ENCODE measurements at places on chromosomes 12 and 14.

DNA sequence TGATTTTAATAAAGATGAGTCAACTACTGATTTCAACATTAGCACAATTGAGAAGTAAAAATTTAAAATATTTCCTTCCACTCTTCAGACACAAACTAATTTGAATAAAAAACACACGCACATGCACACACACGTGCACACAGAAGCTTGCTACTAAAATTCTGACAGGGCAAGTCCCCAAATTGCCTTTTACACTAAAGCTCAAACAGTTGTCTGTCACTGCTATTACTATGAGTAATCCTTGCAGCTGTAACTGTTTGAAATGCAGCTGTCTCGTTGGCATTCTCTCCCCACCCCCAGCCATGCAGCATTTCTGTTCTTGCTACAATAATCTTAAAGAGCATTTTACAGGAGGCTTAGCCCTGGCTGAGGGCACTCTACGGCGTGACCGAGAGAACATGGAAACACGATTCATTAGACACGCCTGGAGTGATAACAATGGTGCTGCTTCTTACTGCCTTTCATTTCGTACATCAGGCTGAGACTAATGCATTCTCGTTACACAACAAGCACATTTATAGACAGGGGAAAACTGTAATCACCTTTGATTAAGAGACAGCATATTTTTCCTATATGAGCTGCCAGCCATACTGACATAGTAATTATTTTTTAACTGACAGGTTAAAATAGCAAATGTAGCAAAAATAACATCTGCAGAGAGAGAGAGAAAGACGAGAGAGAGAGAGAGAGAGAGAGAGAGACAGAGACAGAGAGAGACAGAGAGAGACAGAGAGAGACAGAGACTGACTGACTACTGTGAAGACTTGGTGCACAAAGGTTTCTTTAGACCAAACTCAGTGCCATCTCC lies 153.8 kb downstream of the MED13L start:
- DNase-seq, result no peak

DNA sequence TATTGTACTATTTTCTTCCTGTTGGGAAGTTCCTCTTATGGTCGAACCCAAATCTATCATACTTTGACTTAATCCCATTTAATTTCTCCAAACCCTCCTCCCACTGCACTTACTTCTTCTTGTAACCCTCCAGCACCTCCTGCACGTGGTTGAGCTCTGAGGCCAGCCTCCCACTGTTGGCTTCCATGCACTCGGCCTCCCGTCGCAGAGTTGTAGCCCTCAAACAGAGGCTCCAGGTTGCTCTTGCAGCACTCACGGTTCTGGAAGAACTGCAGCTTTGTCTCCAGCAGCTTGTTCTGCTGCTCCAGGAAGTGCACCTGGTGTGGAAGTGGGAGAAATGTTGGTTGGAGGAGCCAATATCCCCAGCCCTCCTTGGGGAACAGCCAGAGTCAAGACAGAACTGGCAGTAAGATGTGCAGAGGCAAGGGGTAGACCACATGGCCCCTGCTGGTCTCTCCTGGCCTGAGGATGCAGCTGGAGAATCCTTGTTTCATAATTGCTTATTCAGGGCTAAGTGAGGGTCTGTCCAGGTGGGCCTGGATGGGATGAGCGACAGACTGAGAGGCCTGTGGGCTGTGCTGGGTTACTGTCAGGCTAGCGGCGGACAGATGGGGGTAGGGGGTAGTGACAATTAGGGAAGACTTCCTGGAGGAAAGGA lies 18.4 kb upstream of the KRT86 start:
- DNase-seq, result no peak

- no peak for DNase-seq
Observed at GRCh38 chr12:105910030-105910429, 228.7 kb downstream of the NUAK1 start.

DNA sequence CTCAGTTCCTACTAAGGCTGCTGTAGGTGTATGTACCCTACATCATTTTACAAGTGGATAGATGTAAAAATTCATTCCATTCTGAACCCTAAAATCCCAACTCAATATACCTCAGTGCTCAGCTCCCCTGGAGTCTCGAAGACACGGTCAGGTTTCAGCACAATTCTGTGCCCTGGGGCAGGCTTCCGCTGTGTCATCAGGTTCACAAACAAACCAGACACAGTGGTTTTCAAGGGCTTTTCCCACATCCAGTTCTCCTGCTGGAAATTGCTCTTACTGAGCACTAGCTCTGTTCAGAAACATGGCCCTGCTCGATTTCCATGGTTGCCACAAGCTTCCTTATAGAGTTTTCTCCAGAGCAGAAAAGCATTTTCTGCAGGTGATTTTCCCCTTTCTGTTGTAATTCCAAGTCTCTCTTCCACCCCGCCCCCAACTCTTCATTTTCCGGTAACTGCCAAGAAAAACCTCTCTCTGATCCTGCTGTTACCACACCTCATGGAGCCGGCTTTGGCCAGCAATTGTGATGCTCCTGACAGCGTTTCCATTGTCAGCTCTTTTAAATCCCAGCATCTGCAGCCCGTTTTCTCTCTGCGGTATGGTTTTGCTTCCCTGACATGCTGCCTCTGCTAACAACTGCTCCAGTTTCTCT lies 483.0 kb upstream of the CCDC196 start:
- DNase-seq, result no peak

- no peak for DNase-seq
Observed at GRCh38 chr12:3777206-3777809, 24.4 kb upstream of the CRACR2A start.

DNA sequence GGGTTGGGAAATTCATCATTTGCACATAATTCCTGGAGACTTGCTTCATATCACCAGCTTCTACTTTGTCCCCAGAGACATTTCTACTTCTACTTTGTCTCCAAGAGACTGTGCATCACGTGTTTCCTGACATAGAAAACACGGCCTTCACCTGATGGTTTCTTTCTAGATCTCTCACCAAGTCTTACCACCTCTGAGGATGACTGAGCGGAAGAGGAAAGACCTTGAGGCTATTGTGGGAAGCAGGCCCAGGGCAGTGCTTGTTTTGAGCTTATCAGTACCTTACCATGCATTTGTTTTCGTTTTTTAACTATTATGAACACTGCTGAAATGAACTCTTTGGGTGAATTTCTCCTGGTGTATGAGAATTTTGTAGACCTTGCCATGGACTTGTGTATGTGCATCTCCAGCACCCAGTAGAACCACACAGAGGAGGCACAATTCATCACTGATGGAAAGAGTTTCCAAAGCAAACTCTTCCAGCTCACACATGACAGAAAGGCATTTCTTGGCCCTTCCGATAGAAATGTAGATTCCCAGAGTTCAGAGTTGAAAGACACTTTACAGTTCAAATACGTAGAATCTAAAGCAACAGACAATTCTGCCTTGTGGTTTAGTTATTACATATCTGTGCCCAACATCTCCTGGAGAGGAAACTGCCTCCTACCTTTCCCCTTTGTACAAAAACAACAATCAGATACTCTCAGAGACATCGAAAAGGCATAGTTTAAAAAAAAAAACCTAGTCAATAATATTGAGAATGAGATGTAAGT lies 434.7 kb downstream of the FUT8 start:
- no peak for DNase-seq

GRCh38 chr12:54135621-54136350 lies 53.0 kb downstream of the SMUG1 start:
- no peak for DNase-seq

GRCh38 chr14:19799880-19800279 lies 3.7 kb upstream of the OR4N2 start:
- no peak for DNase-seq

GRCh38 chr14:80959496-80959895 lies 4.1 kb downstream of the TSHR start:
- no peak for DNase-seq

DNA sequence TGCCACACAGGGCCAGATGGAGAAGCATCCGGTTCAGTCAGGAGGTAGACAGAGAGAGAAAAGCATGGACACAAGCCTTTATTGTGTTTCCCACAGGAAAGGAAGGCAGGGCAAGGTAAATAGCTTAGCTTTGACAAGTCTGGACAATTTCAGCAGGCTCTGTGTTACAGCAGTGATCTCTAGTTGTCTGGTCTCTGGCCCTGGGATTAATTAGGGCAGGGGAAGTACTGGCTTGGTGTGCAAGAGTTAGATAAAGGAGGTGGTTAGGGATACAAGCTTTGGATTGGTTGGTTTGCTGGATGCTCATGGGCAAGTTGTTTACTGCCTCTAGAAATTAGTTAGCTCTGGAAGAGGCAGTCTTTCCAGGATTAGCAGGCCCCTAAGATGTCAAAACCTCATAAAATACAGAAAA lies 15.1 kb upstream of the NGDN start:
- DNase-seq, result no peak

DNA sequence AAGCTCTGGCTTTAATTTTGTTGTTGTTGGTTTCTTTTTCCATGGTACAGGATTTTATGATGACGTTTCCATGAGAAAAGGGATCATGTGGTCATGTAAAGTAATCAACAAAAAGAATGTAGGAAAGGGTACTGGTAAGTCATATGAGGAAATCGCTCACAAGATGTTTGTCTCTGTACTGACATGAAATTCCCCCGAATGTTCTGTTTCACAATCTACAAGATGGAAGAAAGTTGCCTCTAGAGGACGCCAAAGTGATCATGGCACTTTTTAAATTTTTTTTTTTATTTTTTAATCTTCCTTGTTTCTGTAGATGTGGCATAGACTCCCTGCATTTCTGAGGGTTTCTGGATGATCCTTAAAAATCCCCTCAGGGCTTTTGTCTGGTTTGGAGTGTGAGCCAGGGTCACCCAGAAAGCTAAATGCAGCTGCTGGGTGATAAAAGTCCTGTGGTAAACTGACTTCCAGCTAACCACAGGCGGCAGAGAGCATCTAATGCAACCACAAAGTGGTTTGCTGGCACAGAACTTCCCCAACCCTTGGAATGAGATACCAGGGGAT lies 393.5 kb downstream of the CCDC91 start:
- DNase-seq, result peak; percentile 33

- DNase-seq, result no peak
Observed at GRCh38 chr14:70713511-70713916, 71.8 kb downstream of the TTC9 start.

GRCh38 chr12:102603021-102603420 lies 122.7 kb upstream of the IGF1 start:
- DNase-seq, result no peak

DNA sequence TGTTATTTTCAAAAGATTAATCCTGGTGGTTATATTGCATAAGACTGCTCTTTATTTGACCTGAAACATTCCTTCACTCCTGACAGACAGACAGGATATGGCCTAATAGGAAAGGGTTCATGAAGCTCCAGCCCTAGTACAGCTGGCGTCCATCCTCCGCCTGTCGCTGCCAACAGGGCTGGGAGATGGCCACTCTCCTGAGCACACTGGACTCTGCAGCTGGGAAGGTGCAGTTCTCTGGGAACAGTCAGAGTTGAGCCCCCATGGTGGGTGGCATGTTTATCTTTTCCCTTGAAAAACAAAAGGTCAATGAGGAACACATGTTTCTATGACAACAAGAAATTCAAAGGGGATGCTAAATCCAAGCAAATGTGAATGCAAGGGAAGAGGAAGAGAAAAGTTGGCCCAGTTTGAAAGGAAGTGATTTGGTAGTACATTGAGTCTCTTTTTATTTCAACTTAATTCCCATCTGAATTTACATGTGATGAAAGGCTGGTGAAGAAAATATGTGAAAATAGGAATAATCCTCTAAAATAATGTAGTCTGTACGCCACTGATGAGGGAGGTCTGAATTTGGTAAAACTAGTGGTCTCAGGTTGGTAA lies 89.9 kb upstream of the DCN start:
- no peak for DNase-seq

DNA sequence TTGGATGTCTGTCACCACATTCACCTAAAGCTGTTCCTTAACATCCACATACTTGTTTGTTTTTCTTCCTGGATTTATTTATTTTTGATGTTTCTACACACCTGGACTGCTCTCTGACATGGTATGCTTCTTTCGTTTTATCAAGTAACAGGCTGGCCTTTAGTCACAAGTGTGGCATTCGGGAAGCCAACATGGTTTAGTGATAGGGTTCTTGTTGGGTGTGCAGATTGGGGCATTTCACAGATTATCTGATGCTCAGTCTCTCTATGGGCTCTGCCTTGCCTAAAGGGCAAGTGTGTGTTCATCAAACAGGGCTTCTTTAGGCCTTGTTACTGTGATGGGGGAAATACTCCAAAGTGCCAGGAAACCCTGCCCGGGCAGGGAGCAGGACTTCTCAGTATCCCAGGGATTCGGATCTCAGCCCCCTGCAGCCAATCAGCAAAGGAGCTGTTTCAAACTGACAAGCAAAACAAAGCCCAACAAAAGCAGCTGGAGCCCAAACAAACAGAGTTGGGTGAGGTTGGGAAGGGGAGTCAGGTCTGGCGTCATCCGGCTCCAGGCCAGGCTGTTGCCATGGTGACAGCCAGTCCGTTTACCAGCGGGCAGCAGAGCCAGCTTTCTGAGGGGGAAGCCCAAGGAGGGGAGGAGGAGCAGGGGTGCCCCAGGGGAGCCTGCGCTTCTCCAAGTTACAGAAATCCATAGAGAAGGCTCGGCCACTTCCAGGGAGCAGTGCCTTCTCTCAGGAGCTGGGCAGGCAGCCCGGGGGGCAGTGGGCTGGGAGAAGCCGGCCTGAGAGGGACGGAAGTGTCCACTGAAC lies 31.9 kb downstream of the FOS start:
- peak; percentile 50 for DNase-seq

GRCh38 chr12:41514021-41514777 lies 326.1 kb downstream of the PDZRN4 start:
- DNase-seq, result no peak

DNA sequence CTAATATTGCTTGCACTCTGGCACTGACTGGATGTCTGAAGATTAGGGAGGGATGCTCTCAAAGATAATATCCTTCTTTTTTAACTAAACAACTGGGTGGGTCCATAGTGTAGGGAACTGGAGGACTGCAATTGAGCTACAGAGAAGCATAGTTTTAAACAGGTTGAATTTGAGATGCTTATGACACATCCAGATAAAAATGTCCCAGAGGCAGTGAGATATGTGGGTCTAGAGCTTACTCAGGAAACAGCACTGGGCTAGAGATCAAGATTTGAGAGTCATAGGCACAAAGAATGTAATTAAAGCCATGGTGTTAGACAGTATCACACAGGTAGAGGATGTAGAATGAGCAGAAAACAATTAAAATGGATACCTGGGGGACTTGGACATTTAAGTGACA lies 198.4 kb downstream of the NELL2 start:
- DNase-seq, result no peak

DNA sequence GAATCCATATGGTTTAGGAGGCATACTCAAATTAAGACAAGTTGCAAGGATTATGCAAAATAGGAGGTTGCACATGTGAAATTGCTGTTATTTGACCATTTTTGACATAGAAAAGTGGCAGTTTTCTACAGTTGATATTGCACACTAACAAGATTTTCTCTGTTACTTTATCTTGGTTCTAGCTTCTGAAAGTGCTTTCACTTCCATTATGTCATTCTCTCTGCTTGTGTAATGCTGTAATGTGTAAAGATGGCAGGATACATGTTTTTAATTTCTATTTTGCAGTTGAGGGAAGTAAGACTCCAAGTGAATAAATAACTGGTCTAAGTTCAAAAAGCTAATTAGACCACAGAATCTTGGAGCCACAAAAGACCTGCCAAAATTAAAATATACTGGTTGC lies 60.6 kb downstream of the MYRFL start:
- no peak for DNase-seq

- peak; percentile 25 for DNase-seq
Observed at GRCh38 chr12:2752676-2753371, 41.9 kb upstream of the FKBP4 start.

Data from GM04504 (cell line).